ENCODE measurements at places on chromosomes 1 and 21.

DNA sequence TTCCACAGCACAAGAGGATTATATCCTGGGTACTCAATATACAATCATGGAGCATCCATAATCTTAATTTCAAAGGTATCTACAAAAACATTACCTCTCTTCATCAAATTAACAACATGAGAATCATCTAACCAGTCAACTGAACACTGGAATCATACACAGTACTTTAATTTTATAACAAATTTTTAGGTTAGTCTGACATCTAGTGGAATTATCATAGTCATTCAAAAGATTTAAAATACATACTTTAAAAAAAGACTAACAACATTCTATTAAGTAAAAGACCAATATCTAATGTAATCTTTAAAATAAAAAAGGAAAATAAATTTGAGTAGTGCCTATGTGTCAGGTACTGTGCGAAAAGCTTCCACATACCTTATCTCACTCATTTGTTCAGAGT, 16.8 kb upstream of the SH3GLB1 start:
- no peak for DNase-seq

GRCh38 chr1:203448521-203449061, 27.0 kb upstream of the PRELP start:
- no peak for DNase-seq

- DNase-seq: peak; percentile 73
Observed at GRCh38 chr1:38071312-38072256, 25.0 kb upstream of the POU3F1 start.

DNA sequence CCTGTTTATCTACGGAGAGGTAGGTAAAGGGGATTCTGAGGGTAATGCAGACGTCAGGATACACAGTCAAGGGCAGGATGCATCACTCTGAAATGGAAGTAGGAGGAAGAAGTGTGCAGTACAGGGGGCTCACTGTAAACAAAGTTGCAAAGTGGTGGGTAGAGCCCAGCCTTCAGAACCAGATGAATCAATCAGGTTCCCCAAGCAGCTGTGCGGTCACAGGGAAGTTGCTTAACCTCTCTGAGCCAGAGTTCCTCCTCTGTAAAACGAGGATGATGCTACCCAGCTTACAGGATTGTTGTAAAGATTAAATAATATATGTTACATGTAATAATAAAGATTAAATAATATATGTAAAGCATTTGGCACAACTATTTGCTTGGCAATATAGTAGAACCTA, 13.5 kb upstream of the MYOM3 start:
- DNase-seq: no peak

- DNase-seq: no peak
Observed at GRCh38 chr1:18972991-18973390, 16.5 kb upstream of the IFFO2 start.

- no peak for DNase-seq
Observed at GRCh38 chr1:22132517-22133235, 10.2 kb downstream of the WNT4 start.

- peak; percentile 16 for DNase-seq
Observed at GRCh38 chr1:56709269-56709880, 64.3 kb downstream of the PRKAA2 start.

DNA sequence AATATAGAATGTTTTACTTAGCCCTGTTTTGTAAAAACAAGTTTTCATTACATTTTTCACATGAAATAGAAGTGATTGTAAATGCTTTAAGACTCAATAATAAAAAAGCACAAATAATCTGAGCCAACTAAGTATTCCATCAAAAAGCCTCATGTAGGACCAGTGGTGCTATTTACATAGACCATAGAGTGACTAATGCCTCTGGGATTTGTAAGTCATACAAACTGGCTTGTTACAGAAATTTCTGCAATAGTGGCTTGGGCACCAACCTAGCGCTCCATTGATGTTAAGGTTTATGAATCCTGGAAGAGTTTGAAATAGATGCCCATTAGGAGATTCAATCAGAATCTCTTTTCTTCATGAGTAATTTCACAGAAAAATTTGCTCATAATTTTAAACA, 31.9 kb downstream of the ZMYM1 start:
- DNase-seq: no peak

DNA sequence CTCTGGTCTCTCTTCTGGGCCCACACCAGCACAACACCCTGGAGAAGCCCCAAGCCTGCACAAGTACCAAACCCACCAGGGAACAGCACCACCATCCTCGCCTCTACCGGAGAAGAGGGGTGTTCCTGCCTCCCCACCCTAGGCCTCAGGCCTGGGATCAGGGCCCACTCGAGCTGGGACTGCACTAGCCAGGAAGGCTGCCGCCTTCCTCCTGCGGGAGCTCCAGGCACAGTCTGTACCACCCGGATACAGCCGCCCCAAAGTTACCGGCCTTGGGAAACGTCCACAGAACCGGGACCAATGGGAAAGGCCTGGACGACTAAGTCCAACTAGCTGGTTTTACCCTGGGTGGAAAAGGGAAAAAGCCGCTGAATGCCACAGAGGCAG, 3.4 kb downstream of the TAL1 start:
- DNase-seq: no peak

DNA sequence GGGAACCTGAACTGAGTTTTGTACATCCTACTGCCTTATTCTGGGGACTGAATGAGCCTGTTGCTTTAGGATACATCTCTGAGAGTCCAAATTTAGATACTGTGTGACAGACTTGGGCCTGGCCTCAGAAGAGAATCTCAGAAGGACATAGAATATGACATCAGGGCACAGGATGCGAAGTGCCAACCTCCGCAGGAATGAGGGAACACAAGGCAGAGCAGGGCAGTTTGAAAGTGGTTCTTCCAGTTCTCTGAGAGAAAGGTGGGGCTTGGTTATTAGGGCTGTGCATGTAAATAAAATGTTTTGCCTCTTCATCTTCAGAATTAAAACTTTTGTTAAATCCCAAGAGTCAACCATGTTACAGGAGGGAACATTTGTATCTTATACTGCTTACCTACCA, 23.1 kb downstream of the TRAF5 start:
- DNase-seq: no peak

DNA sequence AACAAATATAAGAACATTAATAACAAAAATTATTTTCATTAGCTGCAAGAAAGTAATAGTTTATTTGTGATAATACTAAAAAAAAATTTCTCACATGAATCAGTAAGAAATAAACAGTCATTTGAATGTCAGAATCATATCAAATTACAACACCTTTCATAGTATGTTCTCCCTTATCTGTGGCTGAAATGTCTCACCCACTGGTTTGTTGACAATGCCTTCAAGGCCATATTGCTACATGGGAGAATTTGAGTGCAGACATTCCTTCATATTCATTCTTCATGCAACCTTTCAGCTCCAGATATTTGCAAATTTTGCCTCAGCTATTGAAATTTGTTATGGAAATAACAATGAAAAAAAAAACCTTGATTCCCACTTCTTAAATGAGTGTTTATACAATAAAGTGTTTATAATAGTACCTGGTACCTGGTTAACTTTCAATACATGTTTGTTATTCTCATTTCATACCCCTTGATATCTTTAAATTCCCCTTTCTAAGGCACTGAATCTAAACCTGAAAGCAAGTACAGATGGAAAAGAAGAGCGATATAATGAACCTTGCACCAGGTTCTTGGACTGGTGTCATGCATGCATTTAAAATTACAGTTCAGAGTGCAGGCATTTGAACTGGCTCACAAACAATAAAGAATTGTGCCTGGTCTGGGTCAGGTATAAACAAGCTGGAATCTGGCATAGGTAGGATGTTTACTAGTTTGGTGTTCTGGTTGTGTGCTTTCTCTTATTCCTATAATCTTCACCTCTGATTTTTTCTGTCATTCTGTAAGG, 242.2 kb upstream of the ADGRL2 start:
- DNase-seq: no peak

DNA sequence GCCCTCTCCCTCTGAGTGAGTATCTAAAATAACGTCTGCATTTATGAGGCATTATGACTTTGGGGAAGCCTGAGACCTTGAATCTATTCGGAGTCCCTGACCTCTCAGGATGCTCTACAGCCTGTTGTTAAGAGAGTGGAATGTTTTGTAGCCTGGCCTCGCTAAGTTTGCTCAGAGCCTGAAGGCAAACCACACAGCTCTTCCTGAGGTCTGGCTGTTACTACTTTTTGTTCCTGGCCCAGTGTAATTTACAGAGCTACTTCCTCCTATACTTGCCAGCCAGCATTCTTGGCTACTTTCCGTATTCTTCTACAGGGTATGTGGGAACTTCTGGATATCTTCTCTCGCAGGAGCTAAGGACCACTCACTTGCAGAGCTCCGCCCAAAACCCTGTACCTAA, 3.6 kb upstream of the ZMYM4 start:
- no peak for DNase-seq

- no peak for DNase-seq
Observed at GRCh38 chr1:41822866-41823265, 95.9 kb downstream of the HIVEP3 start.

DNA sequence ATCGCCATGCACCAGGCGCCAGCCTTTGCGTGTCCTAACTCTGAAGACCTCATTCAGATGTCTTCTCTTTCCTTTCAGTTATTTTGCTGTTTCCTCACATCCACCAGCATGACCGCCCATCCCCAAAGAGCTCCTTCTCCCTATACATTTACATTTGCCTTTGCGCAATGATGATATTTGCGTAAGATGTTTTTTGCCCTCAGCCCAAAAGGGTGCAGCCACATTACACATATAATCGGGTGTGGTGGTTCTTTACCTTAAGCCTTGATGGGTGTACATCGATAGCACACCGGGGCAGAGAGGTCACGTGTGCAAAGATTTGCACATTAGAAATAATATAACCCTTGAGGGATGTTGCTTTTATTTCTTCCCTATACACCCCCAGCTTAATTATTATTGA, 192.8 kb downstream of the HUNK start:
- DNase-seq: no peak

- no peak for DNase-seq
Observed at GRCh38 chr1:12692967-12693782, 22.7 kb upstream of the AADACL3 start.

- no peak for DNase-seq
Observed at GRCh38 chr1:150507912-150508864, at the start of gene ECM1. Gene ECM1 (plus strand): TSS chr1:150508109. CDS start chr1:150508210, 101 bp downstream.

DNA sequence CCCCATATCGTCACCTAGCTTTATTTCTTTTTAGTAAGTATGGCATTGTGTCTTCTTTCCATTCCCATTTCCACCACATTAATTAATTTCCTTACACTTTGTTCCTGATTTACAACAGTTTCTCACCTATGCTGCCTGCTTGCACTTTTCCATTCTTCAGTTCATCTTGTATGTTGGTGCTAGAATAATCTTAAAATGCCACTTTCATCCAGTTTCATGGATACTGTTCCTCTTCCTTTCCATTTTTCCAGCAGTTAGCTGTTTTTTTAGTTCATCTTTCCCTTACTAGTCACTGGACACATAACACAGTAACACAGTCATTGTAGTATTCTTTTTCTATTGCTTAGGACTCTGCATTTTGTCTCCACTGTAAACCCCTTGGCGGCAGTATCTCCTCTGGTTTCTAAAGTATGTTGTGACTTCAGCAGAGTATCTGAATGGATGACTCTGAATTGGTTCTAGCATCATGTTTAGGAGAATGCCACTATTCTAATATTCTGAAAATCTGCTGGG, 2.1 kb downstream of the CDC7 start:
- no peak for DNase-seq
